ENCODE measurements at places on chromosomes 1 and 21.

- no peak for DNase-seq
Observed at GRCh38 chr1:28314547-28314941, 14.3 kb upstream of the MED18 start.

DNA sequence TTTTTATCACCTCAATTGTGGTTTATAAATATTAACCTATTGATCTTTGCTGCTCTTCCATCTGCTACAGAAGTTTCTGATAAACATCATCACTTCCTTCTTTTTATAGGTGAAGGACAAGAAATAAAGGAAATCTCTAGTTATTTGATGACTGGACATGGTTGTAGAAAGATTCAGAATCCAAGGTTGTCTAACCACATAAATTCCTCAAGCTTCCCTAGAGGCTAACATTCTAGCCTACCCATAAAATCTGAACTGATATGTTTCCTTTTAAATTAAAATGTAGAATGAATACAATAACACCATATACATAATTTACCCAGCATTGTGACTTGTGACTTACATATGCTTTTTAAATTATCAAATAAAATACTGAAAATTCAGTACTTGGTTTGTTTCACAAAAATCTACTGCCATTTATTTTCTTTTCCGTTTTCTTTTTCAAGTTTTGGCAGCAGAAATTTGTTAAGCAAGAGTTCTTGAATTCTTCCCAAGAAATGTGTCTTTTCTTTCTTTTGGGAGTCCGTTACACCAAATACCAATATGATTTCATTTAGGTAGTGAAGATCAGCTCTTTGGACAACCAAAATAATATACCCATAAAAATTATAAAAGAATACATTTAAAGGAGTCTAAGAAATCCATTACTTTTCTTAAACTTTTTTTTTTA, 513.2 kb upstream of the ADGRL2 start:
- no peak for DNase-seq

DNA sequence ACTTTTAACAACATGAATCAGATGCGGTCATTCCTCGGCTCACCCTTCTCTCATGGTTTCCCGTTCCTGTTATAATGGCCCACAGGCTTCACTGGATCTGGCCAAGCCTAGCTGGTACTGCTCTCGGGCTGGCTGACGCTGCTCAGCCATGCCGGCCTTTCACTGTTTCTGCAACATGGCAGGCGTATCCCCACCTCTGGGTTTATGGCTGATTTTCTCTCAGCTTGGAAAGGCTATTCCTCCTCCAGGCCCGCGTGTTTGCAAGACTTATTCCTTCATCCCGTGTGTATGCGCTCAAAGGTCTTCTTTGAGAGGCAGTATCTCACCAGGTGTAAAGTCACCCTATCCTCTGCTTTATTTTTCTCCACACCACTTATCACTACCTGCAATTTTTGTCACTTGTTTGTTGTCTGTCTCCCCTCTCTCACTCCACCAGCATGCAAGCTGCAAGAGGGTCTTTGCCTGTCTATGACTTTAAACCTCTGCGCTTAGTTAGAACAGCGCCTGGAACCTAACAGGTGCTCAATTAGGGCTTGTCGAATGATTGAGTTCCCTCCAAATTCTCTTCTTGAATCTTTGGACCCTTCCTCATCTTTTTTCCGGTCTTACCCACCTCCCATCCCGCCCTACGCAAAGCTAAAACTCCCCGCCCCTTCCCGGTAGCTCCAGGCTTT, 491 bp upstream of the RAP1A start:
- no peak for DNase-seq

- no peak for DNase-seq
Observed at GRCh38 chr1:100184536-100184935, 6.5 kb upstream of the LRRC39 start.

GRCh38 chr21:43726686-43727518, 8.0 kb downstream of the PDXK start:
- no peak for DNase-seq

DNA sequence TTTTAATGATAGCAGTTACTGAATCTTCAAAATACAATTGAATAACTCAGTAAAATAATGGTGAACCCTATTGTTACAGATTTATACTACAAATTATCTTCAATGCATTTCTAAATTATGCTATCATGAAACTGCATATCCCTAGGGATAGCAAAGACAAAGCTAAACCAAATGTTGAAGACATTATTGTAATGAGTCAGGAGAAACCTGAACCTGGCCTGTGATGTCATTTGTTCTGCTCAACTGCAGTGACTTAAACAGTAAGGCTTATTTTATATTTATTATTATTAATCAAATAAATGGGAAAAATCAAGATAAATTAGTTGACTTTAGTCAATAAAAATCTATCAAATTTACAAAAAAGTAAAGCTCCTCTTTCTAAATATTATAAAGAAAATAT, 100.3 kb downstream of the UCHL5 start:
- DNase-seq: no peak

DNA sequence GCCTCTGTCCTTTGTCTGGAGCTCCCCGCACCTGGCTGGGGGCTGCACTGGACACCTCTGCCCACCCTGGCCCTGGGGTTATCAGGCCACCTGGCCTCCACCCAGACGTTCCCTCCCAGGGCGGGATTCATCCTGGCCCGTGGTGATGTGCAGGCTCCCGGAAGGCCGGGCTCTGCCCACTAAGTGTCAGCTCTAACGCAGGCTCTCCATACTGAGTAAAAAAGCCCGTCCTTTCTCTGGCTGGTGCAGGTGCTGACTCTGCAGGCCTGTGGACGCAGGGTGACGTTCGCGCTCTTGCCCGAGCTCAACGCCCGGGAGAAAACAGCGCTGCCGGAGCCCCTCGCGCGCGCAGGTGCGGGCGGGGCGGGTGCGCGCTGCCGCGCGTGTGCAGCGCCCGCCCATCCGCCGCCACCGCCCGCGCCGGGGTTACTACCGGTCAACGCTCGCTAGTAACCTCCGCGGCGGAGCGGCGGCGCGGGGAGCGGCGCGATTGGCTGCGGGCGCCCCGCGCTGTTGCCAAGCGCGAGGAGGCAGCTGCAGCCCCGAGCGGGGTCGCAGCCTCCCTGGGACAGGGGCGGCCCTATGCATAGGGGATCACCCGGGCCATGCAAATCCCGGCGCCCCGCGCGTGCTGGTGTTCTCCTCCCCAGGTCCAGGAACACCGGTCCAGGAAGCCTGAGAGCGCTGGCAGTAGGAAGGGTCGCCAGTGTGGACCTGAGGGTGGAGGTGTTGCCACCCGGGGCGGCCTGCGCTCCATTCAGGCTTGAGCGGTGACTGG, 15.7 kb downstream of the ABCG1 start:
- no peak for DNase-seq

- peak; percentile 9 for DNase-seq
Observed at GRCh38 chr1:192160196-192160595, 1.9 kb downstream of the RGS18 start.

DNA sequence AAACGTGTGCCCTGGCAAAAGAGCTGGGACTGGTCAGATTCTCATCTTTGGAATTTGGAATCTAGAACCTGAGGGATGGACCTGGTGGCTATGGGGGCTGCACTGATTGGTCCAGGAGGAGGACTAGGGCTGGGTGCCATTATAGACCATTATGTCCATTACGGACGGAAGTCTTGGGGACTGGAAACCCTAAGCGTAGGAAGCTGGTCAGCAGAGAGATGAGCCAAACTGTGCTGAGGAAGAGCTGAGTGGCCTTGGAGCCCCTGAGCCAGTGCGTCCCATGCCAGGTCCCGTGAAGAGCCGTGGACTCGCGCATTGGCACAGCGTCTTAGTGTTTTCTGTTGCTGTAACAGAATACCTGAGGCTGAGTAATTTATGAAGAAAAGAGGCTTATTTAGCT, 10.0 kb downstream of the MRAP start:
- DNase-seq: no peak

- DNase-seq: no peak
Observed at GRCh38 chr1:234776256-234776875, 166.4 kb upstream of the IRF2BP2 start.

- DNase-seq: no peak
Observed at GRCh38 chr21:31874812-31875212, 2.0 kb downstream of the HUNK start.

DNA sequence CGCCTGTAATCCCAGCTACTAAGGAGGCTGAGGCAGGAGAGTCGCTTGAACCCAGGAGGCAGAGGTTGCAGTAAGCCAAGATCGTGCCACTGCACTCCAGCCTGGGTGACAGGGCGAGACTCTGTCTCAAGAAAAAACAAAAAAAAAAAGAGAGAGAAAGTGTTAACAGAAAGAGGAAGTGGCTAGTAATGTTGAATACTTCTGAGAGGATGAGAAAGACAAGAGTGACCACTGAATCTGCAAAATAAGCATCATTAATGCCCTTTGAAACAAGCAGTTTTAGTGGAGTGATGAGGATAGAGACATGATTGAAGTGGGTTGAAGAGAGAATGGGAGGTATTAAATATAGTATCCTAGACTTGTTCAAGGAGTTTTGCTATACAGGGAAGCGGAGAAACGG, 11.7 kb downstream of the MPZ start:
- no peak for DNase-seq

GRCh38 chr1:20216574-20216973, 30.3 kb upstream of the PLA2G2C start:
- DNase-seq: peak; percentile 39

DNA sequence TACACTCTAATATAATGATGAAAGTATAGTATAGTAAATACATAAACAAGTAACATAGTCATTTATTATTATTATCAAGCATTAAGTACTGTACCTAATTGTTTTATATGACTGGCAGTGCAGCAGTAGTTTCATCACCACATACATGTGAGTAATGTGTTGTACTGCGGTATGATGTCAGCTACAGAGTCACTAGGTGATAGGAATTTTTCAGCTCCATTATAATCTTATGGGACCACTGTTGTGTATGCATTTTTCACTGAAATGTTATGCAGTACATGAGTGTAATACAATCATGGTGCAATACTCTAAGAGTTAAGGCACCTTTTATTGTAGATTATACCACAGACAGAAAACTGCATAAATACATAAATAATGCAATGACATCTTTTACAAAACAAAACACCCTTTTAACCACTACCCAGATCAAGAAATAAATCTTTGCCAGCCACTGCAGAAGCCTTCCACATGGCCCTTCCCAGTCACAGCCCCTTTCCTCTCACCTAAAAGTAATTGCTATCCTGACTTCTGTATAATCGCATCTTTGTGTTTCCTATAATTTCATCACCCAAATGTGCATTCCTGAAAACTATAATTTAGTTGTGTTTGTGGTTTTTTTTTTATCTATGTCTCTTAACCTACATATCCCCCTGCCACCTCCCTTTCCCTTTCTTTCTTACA, 16.3 kb downstream of the ABCD3 start:
- peak; percentile 31 for DNase-seq

- peak; percentile 77 for DNase-seq
Observed at GRCh38 chr1:88998716-88999115, 6.3 kb upstream of the KYAT3 start.

- DNase-seq: no peak
Observed at GRCh38 chr1:68974447-68974846, 477.6 kb upstream of the DEPDC1 start.

GRCh38 chr1:197787056-197787455, 11.8 kb upstream of the DENND1B start:
- DNase-seq: peak; percentile 92

- no peak for DNase-seq
Observed at GRCh38 chr1:46675549-46676314, 4.1 kb downstream of the TEX38 start.

GRCh38 chr1:235108876-235109275, 19.8 kb downstream of the TOMM20 start:
- no peak for DNase-seq

DNA sequence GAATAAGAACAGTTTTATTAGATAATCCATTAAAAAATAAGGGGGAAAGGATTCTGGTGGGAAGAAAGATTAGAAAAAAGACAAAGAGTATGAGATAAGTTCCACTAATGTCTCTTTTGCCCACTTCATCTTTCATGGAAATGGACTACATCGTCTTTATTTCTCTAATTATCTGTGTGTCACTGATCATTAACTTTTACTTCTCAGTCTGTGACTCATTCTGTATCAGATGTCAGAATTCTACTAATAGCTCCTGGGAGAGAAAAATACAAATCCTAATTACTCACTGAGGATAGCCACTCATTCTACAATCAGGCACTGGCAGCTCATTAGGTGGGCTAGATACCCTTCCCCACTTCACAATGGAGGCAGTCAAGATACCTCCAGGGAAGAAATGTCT, 41.7 kb downstream of the ILDR2 start:
- peak; percentile 38 for DNase-seq

GRCh38 chr1:9900142-9901043, 9.7 kb downstream of the CTNNBIP1 start:
- DNase-seq: no peak

DNA sequence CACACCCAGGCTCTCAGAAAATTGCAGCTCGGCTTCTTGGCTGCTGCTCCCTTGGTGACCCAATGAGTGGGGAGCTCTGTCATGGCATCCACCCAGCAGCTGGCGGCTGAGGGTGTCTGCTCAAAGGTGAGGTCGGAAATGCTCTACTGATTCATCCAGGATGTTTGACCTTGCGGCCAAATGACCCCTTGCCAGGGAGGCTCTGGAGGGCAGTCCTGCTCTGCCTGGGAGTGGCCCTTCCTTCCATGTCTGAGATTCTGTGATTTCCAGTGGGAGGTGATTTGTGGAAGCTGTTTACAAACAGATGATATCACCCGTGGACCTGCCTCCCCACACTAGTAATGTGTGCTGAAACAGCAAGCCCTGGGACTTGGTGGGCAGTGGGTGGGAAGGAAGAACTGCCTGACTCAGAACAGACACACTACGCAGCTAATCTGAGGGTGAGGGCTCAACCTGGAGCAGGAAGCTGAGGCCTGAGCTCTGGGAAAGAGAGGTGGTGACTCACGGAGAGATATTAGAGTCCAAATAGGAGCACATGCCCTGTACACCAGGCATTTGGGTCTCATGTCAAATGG, 3.0 kb downstream of the CRCT1 start:
- peak; percentile 98 for DNase-seq

DNA sequence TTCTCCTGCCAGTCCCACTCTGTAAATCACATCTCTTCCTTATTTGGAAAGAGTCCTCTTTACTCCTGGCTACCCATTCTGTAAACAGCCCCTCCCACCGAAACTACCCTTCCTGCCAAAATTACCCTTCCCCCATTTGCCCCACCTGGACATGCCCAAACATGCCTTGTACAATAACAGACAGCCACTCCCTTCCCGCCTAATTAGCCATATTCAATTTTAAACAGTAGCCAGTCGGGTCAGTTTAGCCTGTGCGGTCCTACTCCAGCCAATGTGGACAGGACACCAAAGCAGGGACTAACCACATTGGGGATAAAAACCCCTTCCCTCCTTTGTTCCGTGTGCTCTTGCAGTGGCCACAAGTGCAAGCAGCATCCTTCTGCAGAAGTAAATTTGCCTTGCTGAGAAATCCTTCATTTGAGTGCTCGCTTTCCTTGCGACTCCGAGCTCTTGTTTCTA, 56.3 kb upstream of the MAP10 start:
- DNase-seq: no peak

All from ELR (cell line).